ENCODE measurements at places on chromosomes 5 and 9.

DNA sequence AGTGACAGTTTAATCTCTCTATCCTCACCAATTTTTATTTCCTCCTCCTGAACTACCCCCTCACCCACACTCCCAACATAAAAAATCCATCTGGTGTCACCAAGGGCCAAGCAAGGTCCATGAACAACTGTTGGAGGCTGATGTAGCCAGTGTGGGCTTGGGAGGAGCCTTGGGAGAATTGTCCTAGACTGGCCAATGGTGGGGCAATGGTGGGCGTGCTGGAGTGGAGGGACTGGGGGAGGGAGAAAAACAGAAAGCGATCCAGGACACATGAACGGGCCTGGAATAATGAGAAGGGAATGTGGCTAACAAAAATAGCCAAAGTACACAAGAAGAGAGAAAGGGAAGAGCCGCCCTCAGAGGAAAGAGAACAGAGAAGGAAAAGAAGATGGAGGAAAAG is 272.6 kb downstream of the ENC1 start:
- no peak for DNase-seq

DNA sequence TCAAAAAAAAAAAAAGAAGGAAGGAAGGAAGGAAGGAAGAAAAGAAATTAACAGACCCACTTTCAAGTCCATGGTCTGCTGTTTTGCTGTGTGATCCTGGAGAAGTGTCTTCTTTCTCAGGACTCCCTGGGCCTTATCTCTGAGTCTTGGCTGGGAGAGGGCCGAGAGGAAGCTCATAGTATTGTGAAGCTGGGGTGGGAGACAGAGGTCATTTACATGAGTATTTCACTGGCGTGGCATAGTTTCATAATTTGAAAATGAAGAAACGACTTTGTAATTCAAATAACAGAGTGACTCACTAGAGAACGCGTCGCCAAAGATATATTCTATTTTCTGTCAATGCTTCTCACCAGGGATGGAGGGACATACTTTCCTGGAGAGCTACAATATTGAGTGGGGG is 2.4 kb upstream of the C9orf50 start:
- DNase-seq, result no peak

DNA sequence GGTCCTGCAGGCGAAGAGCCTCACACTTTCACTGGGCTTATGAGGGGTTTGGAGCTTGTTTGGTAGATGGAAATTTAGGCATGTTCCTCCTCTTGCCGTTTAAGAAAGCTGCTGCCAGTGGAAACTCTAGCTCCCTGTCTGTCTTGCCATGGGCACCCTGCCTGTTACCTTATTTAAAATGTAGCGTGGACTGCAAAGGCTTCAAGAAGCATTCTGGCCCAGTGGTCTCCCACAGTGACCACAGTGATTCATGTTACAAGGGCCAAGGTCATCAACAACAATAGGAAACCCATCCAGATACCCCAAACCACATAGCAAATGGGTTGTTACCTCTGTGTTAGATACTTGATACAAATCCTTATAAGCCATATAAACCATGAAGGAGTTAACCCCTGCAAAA is 96.6 kb downstream of the DPYSL3 start:
- DNase-seq, result no peak

DNA sequence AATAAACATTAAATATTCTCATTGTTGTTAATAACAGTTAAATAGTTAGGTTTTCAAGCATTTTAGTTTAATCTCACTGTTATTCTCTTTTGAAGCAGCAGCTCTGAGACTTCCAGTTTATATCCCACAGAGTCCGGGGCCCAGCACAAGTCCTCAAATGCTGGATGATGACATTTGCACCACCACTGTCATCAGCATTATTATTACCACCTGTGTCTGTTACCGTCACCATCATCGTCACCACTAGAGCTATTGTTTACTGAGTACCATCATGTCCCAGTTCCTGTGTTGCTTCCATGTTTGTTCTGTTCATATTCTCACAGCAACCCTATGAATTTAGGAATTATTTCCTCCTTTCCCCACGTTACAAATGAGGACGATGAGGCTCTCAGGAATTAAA is 169.2 kb upstream of the NR3C1 start:
- DNase-seq, result no peak

GRCh38 chr5:107296572-107296971 is 374.2 kb downstream of the EFNA5 start:
- DNase-seq, result no peak

- DNase-seq, result no peak
These were observed 34.1 kb upstream of the TRMT10B start for GRCh38 chr9:37719526-37719925.

GRCh38 chr5:96875791-96876291 is 459 bp upstream of the ERAP2 start:
- DNase-seq, result no peak

DNA sequence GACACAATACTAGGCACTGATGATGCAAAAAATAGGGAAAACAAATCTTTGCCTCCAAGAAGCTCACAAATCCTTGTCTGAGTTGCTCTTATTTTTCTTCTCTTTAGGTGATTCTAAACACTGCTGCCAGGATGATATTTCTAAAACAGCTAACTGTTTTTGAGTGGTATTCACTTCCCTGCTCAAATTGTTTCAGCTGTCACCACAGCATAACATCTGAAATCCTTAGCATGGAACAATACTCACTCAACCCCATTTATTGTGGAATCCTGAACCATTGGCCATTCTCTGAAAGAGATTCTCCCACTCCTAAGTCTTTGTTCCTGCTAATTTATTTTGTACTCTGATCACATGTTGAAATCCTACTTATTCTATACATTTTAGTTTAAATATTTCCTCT is 4.8 kb upstream of the SHOC1 start:
- DNase-seq, result no peak

DNA sequence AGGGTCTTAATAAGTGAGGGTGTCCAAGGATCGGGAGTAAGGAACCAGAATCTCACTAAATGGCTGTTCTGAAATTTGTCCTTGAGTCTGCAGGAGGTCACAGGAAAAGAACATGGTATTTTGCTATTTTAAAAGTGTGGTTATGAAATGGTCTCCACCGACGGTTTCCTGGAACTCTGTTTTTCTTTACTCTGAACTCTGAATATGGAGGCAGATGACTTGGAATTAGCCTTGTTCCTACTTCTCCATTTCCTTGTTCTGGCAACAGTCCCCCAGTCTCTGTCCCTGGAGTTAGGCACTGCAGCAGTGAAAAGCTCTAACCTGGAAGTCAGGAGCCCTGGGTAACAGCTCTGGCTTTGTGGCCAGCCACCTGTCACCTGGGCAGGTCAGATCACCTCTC is 46.6 kb upstream of the C5orf58 start:
- no peak for DNase-seq

- DNase-seq, result no peak
These were observed 172.4 kb downstream of the IRX2 start for GRCh38 chr5:2579126-2579525.

DNA sequence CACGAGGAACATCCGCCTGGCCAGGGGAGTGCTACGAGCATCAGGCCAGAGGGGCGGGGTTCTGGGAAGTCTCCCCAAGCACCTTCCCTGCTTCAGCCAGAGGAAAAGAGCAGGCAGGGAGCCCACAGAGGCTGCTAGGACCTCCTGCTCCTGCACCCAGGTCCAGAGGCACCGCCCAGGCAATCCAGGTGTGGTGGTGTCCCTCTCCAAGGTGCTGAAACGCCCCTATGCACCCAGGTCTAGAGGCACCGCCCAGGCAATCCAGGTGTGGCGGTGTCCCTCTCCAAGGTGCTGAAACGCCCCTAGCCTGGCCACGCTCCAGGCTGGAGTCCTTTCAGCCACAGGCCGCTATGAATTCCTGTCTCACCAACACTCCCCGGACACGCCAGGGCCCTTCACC is 10.7 kb upstream of the UBAC1 start:
- DNase-seq, result no peak

GRCh38 chr9:124489222-124489621 is 18.0 kb downstream of the NR5A1 start:
- DNase-seq, result no peak

GRCh38 chr9:87465816-87466215 is 31.9 kb upstream of the DAPK1 start:
- DNase-seq, result no peak

DNA sequence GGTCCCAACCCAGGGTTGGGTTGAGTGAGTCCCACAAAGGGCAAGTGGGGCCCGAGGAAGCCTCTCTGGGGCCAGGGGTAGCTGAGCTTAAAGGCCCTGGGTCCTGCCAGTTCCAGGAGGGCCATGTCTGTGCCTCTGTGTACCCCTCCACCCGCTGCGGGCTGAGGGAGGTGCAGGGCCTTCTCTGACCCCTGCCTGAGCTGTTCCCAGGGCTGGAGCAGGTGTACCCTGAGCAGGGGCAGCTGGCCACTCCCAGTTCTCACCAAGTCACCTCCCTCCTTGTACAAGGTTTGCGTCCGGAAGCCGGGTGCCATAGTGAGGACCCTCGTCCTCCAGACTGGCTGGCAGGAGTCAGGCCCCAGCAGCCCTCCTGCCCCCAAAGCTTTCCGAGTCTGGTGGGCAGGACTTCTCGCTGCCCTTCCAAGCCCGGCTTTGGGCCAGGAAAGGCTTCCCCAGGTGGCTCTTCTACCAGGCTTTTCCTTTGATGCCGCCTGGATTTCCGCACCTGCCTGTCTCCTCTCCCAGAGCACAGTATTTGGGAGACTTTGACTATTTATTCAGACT is 9.2 kb upstream of the ENDOG start:
- no peak for DNase-seq

Data from stimulated activated CD8-positive, alpha-beta memory T cell treated with anti-CD3 and anti-CD28 coated beads, Interleukin-15, amount 100 ng/mL, for 24 hours (primary cell).